Umbilical cord (tissue), 2 donors: ENCODE measurements at places on chromosomes 1 and 21. TPM values are rescaled to one million over a fixed set of nuclear protein-coding genes. Genes with fewer than 3 reads are reported as not detected.

RBP7 gene
- total RNA-seq = not detected

C1orf174 gene
- total RNA-seq = 28.4 TPM

LINGO4 gene
- total RNA-seq = 0.96 TPM

DNASE2B gene
- total RNA-seq = not detected

TFAP2E gene
- total RNA-seq = not detected

LGR6 gene
- 0.24 TPM for total RNA-seq

CIART gene
- total RNA-seq = 3.4 TPM

LCE6A gene
- not detected for total RNA-seq

STRIP1 gene
- total RNA-seq = 42.6 TPM

VAMP4 gene
- 19.7 TPM for total RNA-seq

SLAMF6 gene
- total RNA-seq = 0.96 TPM

HCRTR1 gene
- total RNA-seq = 6.7 TPM

PI4KB gene
- total RNA-seq = 44.3 TPM

OR2L8 gene
- not detected for total RNA-seq

PEF1 gene
- total RNA-seq = 57.3 TPM

RIPPLY3 gene
- not detected for total RNA-seq
